Muscle of leg (tissue), 16 donors: ENCODE measurements at places on chromosomes 3 and 15. TPM values are rescaled to one million over a fixed set of nuclear protein-coding genes. Genes with fewer than 3 reads are reported as not detected.

- no peak for DNase-seq
These were observed 146.1 kb upstream of the LINGO1 start for GRCh38 chr15:77778802-77779201.

Gene DISP2
- polyA plus RNA-seq = 0.60 TPM

Gene PRTG
- 2.5 TPM for polyA plus RNA-seq

DNA sequence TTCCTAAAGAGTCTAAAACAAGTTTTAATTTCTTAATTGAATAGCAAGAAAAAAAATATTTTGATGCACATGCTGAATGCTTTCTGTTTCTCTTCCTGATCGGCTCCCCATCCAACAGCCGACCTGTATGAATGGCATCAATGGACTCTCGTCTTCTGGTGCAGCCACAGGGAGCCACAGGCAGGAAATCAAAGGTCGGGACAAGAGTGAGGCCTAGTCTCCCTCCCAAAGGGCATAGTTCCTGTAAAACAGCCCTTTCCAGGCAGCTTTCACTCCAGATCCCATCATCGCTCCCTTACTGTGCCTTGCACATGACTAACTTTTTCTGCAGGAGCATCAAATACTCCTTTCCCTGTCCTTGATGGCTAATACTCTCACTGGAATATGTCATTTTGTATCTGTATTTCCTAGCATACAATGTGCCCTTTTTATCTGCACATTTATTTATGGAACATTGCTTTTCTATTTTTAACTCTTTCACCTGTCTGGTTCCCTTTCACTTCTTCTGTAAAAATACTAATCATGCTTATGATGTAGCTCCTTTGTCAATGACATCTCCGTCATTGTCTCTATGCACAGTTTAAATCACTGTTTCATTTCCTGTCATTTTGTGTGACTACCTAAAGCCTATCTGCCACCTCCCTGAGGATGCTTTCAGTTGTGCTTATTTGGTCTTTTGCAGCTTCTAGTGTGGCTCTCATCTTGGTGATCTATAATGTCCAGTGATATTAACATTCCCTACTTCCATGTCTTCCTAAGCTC is 326.2 kb downstream of the CTNNB1 start:
- DNase-seq = no peak

DNA sequence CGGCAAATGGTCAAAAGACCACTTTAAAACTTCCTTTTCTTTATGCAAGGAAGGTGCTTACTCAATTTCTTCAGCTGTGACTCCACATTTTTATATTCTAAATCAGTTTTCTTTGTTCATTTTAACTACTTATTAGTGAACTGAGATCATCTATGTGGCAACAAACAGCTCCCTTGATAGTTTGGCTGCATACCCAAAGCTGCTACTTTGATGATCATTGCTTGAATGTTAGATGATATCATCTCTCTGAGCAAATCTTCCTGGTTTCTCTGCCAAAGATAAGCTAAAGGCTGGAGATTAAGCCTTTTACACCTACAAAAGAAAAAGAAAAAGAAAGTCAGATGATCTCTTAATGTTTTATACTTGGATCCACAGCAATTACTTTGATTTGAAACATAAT is 95.5 kb downstream of the DPH6 start:
- DNase-seq = peak; percentile 31

- no peak for DNase-seq
These were observed 483 bp downstream of the IQCF6 start for GRCh38 chr3:51778554-51778953.

DNA sequence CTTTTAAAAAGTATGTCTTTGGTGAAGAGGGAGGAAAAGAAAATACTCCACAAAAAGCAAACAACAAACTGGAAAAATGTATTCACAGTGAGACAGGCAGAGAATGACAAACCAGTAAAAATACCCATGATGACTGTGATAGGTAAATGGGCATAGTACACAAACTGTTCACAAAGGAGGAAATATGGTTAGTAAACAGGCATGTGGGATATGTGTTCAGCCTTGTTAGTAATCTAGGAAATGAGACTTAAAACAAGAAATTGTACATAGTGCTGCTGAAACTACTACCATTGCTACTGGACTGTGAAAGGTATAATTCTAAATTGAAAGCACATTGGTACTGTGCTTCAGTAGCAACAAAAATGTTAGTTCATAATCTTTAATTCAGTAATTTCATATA is 50.1 kb downstream of the UBE2E2 start:
- no peak for DNase-seq

- DNase-seq = no peak
These were observed 27.9 kb downstream of the AADAC start for GRCh38 chr3:151841801-151842200.

GRCh38 chr3:45978006-45978761 is 17.4 kb downstream of the FYCO1 start:
- DNase-seq = peak; percentile 59

DNA sequence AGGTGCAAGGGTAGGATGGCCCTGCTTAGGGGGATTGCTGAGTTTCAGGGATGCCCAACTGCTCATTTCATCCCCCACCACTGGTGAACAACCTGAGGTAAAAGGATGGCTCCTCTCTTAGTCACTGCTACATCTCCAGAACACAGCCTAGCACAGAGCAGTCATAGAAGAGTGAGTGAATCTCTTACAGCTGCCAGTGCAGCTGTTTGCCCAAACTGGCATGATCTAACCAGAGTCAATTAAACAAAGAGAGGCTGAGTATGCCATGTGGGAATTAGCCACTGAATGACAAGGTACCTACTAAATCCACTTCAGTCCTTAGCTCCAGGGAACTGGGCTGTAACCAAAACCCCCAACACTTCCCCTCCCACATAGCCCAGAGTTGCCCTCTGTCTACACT is 6.8 kb upstream of the NCKIPSD start:
- peak; percentile 23 for DNase-seq

DNA sequence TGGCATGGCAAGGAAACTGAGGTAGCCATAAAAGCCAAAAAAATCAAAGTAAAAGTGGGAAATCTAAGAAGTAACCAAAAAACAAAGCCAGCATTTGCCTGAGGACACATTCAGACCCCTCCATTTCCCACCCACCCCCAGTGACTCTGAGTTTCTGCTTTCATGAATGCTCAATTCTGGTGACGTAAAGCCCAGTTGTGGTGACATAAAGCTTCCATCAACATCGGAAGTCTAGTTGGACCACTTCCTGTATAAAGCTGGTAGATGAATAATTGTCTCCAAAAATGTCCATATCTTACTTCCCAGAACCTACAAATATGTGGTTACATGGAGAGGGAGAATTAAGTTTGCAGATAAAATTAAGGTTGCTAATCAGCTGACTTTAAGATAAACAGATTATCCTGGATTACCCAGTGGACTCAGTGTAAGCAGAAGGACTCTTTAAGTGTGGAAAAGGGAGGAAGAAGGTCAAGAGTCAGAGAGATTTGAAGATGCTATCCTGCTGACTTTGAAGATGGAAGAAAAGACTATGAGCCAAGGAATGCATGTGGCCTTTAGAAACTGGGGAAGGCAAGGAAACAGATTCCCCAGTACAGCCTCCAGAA is 62.0 kb upstream of the ST3GAL6 start:
- no peak for DNase-seq

Gene CCR2
- 1.7 TPM for polyA plus RNA-seq

GRCh38 chr3:11077466-11077865 is 76.8 kb upstream of the HRH1 start:
- no peak for DNase-seq

DNA sequence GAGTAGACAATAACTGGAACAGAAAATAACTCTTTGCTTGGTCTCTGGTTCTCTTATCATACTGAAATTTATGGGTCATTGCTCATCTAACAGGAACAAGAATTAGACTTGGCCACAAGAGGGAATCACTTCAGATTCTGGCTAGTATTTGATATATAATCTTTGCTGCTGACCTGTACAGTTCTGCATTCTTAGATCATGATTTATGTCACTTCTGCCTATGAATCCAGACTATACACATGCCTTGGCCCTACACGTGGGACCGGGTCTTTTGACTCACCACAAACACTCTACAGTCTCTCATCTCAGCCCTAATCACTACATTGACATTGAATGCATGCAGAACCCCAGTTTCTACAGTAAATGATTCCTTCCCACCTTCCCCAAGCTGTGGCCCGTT is 162.5 kb upstream of the SOX2 start:
- DNase-seq = no peak

- peak; percentile 86 for DNase-seq
These were observed at the start of gene MYD88 for GRCh38 chr3:38138349-38139190. TSS of gene MYD88 (plus strand) at chr3:38138661. CDS start at chr3:38138701, 40 bp downstream.

Gene SERINC4
- not detected for polyA plus RNA-seq

DNA sequence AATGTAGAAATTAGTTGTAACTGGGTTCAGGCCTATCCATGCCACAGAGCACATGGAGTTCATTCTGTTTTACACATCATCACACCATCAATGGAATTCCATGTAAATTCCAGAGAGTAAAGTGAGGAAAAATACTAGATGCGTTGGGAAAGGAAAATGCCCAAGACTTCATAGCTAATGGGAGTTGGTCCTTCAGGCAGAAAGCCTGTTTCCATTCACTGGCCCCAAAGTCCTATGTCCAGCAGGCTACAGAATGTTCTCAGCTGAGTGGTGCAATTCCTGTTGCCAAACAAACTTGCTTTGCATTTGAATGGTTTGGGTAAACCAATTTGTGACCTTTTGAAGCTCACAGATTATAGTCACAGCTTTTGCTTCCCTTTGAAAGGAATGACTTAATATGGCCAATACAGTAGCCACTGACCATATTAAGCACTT is 164.6 kb upstream of the PFN2 start:
- no peak for DNase-seq

Gene LSG1
- polyA plus RNA-seq = 30.5 TPM

Gene GRM2
- 0.36 TPM for polyA plus RNA-seq

- DNase-seq = peak; percentile 8
These were observed 171.7 kb downstream of the C3orf38 start for GRCh38 chr3:88321363-88322050.

- no peak for DNase-seq
These were observed 88.0 kb upstream of the IQSEC1 start for GRCh38 chr3:13161021-13161759.

- no peak for DNase-seq
These were observed 4.4 kb upstream of the SNX22 start for GRCh38 chr15:64146885-64147681.

Gene U2SURP
- polyA plus RNA-seq = 53.2 TPM

DNA sequence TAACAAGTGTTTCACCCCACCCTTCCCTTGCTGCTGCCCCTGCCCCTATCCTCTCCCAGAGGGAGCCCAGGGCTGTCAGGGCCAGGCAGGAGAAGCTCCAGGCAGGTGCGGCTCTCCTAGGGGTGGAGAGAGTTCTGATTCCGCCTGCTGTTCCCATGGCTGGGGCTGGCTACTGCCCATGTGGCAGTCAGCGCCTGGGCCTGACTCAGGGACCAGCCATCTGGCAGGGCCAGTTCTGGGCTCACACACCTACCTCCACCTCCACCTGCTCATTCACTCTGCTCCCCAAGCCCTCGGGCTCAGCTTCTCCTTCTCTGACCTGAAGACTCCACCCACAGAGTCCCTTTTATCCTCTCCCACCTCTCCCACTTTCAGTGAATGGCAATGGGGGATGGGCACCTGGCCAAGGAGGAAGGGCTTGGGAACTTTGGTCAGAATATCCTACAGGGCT is 23.4 kb downstream of the AMOTL2 start:
- no peak for DNase-seq

DNA sequence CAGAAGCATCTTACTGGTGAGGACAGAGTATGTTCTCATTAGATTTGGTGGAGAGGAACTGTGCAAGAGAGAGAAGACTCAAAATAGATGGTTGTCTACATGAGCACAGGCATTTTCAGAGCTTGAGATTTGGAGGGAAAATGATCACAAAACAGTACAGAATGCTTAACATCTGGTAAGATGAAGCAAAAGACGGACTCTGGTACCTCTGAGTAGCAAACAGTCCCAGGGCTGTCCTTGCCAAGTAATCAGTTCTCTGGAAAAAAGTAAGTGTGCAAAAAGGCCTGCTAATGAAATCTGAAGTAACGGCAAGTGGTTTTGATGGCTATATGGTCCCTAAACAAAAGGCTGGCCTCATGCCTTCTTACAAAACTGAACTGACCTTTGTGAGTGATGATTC is 414.2 kb downstream of the CNTN4 start:
- peak; percentile 61 for DNase-seq

- peak; percentile 71 for DNase-seq
These were observed 38.4 kb upstream of the GALNT15 start for GRCh38 chr3:16136055-16136454.

GRCh38 chr3:147421184-147421912 is 12.2 kb downstream of the ZIC1 start:
- peak; percentile 33 for DNase-seq

GRCh38 chr3:57545636-57546268 is 1.6 kb upstream of the DNAH12 start:
- no peak for DNase-seq

- DNase-seq = peak; percentile 66
These were observed 5.3 kb upstream of the BCL6 start for GRCh38 chr3:187750513-187751123.

Gene FBXO40
- polyA plus RNA-seq = 2.4 TPM

Gene AP3B2
- 0.52 TPM for polyA plus RNA-seq

GRCh38 chr3:189808246-189809007 is 177.2 kb downstream of the TP63 start:
- DNase-seq = no peak

- DNase-seq = no peak
These were observed 97.1 kb upstream of the ICE2 start for GRCh38 chr15:60576044-60576443.

Gene INAFM2
- polyA plus RNA-seq = 13.3 TPM

DNA sequence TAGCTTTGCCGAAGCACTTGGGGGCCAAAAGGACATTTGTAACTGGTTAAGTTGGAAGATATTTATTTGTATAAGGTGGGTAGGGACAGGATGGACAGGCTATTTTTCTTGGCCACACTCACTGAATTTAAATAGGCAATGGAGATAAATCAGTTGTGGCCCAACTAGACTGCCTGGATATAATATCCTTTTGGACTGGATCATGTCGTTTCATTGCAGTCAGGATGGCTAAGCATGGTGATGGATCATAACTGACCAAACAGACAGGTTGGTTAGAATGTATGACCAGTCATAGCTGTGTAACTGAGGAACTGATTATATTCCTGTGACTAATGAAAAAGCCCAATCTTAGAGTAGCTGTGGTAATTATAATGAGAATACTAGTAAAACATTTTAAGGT is 284.0 kb downstream of the LPP start:
- no peak for DNase-seq

- DNase-seq = peak; percentile 68
These were observed 27.5 kb downstream of the PLSCR5 start for GRCh38 chr3:146577662-146578061.

DNA sequence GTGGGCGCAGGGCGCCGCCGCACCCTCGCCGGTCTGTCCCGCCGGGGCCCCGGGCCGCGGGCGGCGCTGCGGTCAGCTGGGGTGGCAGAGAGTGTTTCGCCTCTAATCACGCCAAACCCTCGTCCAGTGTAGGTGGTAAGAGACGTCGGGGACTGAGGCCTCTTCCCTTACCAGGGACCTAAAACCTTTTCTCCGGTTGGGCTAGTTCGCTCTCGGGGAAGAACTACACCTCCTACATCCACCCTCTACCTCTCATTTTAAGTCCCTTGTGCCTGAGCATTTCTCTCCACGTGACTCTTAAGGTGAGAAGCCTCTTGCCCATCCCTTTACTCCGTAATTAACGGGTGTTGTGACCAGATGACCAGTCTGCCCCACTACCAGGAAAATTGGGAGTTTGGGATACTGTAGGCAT is 520 bp downstream of the TMEM42 start:
- peak; percentile 43 for DNase-seq

Gene CHRM5
- 0.08 TPM for polyA plus RNA-seq
